ENCODE measurements at places on chromosomes 3 and 15. TPM values are rescaled to one million over a fixed set of nuclear protein-coding genes. Genes with fewer than 3 reads are reported as not detected.

Gene POPDC2
- 4.7 TPM for total RNA-seq

Gene VGLL3
- 138 TPM for total RNA-seq

Gene SLC7A14
- total RNA-seq = not detected

Gene TNIK
- total RNA-seq = 0.75 TPM

Gene TMEM212
- total RNA-seq = not detected

Gene MGLL
- total RNA-seq = 101 TPM

DNA sequence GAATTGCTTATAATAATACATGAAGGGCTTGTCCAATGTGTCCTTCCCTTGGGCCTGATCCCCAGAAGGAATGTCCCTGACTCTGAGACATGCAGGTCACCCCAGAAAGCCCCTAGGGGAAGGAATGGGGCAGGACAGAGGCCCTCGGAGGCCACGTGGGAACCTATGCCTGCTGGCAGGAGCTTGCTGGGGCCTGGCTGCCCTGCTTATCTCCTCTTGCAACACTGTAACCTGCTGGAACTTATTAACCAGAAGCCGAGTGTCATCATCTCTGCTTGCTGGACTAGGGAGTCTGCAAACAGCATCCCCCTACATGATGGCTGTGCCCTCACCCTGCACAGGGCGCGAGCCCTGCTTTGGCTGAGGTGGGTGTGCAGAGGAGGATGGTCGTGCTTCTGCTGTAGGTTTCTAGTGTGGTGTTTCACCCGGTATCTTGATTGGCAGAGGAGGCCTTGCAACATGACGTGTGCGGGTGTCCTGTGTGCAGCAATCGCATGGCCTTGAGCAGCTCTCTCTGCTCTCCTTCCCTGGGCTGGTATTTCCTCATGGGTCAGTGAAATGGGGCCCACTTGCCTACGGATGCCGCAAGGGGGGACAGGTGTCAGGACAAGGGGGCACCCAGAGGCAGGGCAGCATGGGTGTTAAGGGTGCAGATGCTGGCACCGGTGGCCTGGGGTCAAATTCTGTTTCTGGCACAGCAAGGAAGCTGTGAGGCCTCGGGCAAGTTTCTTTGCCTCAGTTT, 5.0 kb downstream of the CHST13 start:
- no peak overlapping the region for H3K4me3 ChIP-seq
- H3K27me3 ChIP-seq = peaks cover 4% of the 10 kb centered on the region
- H3K36me3 ChIP-seq = no peaks in the 10 kb centered on the region

DNA sequence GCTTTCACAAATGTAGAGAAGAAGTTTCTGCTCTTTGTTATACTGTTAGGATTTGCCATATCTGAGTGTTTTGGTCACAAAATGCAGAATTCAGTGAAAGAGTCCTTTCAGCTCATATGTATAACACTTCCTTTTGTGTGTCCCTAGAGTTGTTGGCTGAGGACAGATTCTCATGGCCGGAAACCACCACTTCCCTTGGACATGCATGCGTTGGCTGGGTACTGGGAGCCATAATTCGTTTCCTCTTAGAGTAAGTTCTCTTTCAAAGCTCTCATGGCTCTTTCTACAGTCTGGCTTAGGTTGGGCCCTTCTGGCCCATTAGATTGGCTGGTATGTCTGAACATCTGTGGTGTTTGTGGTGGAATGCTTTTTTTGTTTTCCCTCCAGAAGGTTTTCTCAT, 298.5 kb downstream of the DIPK2A start:
- H3K4me1 ChIP-seq = no peaks in the 10 kb centered on the region
- no peak overlapping the region for H3K4me3 ChIP-seq
- H3K27ac ChIP-seq = no peak overlapping the region
- H3K27me3 ChIP-seq = no peaks in the 10 kb centered on the region
- DNase-seq = no peak

GRCh38 chr15:69805248-69805953, 292.3 kb downstream of the TLE3 start:
- no peak overlapping the region for H3K4me3 ChIP-seq
- no peaks in the 10 kb centered on the region for H3K36me3 ChIP-seq
- no peaks in the 10 kb centered on the region for H3K4me1 ChIP-seq
- no peaks in the 10 kb centered on the region for H3K27me3 ChIP-seq

- no peaks in the 10 kb centered on the region for H3K36me3 ChIP-seq
- DNase-seq = no peak
- H3K4me3 ChIP-seq = no peak overlapping the region
- H3K27me3 ChIP-seq = no peaks in the 10 kb centered on the region
- H3K27ac ChIP-seq = no peak overlapping the region
- no peaks in the 10 kb centered on the region for H3K4me1 ChIP-seq
These were observed 115.8 kb upstream of the IGSF10 start for GRCh38 chr3:151576511-151577137.

GRCh38 chr3:183181606-183182005, 19.1 kb upstream of the LAMP3 start:
- no peak overlapping the region for H3K27ac ChIP-seq
- DNase-seq = peak; percentile 50
- H3K4me3 ChIP-seq = no peak overlapping the region
- peaks cover 3% of the 10 kb centered on the region for H3K27me3 ChIP-seq
- no peaks in the 10 kb centered on the region for H3K36me3 ChIP-seq
- peaks cover 2% of the 10 kb centered on the region for H3K4me1 ChIP-seq

- no peaks in the 10 kb centered on the region for H3K27me3 ChIP-seq
- no peaks in the 10 kb centered on the region for H3K4me1 ChIP-seq
These were observed 101.9 kb downstream of the KLHL25 start for GRCh38 chr15:85692873-85693272.

GRCh38 chr3:183211352-183211751, 41.7 kb upstream of the B3GNT5 start:
- no peak overlapping the region for H3K27ac ChIP-seq
- H3K4me1 ChIP-seq = no peaks in the 10 kb centered on the region
- no peaks in the 10 kb centered on the region for H3K27me3 ChIP-seq
- H3K4me3 ChIP-seq = no peak overlapping the region
- peak; percentile 69 for DNase-seq

- no peaks in the 10 kb centered on the region for H3K36me3 ChIP-seq
- H3K4me3 ChIP-seq = no peak overlapping the region
- H3K4me1 ChIP-seq = peaks cover 19% of the 10 kb centered on the region
These were observed 44.4 kb downstream of the FLNB start for GRCh38 chr3:58052373-58053273.

GRCh38 chr15:35713733-35714132, 167.8 kb upstream of the DPH6 start:
- H3K27me3 ChIP-seq = no peaks in the 10 kb centered on the region
- H3K36me3 ChIP-seq = no peaks in the 10 kb centered on the region
- no peaks in the 10 kb centered on the region for H3K4me1 ChIP-seq
- H3K27ac ChIP-seq = no peak overlapping the region
- no peak overlapping the region for H3K4me3 ChIP-seq
- no peak for DNase-seq

DNA sequence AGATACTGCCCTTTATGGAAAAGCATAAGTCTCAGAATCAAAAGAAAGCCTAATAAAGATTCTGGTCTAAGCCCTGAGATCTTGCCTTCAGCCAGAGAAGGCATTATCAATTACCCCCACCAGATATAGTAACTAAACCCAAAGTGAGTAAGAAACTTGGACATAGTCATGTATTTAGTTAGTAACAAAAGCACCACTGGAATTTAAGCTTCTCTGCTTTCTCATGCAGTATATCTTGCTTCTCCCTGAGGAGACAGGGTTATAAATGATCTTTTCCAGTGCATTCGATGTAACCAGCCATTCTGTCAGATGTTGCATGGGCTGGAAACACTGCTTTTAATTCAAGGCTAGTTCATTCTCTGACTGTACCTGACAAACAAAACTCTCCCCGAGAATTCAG, 946.7 kb downstream of the NAALADL2 start:
- no peaks in the 10 kb centered on the region for H3K4me1 ChIP-seq
- H3K4me3 ChIP-seq = no peak overlapping the region
- H3K27ac ChIP-seq = no peak overlapping the region
- no peaks in the 10 kb centered on the region for H3K36me3 ChIP-seq
- DNase-seq = no peak
- H3K27me3 ChIP-seq = no peaks in the 10 kb centered on the region

GRCh38 chr3:133254716-133255115, 145.1 kb upstream of the BFSP2 start:
- no peak overlapping the region for H3K27ac ChIP-seq
- no peaks in the 10 kb centered on the region for H3K27me3 ChIP-seq
- no peaks in the 10 kb centered on the region for H3K36me3 ChIP-seq
- no peaks in the 10 kb centered on the region for H3K4me1 ChIP-seq
- no peak overlapping the region for H3K4me3 ChIP-seq

DNA sequence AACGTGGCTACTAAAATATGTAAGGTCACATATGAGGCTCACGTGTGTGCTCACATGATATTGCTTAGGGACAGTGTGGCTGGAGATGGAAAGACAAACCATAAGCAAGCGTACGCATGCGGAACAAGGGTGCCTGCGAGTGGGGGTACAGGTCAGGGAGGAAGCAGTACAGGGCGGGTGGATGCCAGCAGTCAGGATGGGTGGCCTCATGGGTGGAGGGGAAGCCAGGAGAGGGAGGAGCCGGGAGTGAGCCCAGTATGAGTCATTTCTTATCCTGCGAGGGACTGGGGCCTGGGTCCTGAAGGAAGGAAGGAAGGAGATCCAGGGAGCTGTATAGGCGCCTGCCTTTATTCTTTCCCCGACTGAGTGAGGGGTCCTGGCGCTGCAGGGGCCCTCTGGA, 42.0 kb upstream of the CGNL1 start:
- H3K36me3 ChIP-seq = no peaks in the 10 kb centered on the region
- no peak overlapping the region for H3K27ac ChIP-seq
- no peak for DNase-seq

GRCh38 chr3:72906154-72906553, 18.3 kb downstream of the GXYLT2 start:
- H3K4me3 ChIP-seq = no peak overlapping the region
- no peaks in the 10 kb centered on the region for H3K27me3 ChIP-seq
- no peak for DNase-seq
- H3K27ac ChIP-seq = peak overlapping the region; percentile 49
- peaks cover 60% of the 10 kb centered on the region for H3K4me1 ChIP-seq

DNA sequence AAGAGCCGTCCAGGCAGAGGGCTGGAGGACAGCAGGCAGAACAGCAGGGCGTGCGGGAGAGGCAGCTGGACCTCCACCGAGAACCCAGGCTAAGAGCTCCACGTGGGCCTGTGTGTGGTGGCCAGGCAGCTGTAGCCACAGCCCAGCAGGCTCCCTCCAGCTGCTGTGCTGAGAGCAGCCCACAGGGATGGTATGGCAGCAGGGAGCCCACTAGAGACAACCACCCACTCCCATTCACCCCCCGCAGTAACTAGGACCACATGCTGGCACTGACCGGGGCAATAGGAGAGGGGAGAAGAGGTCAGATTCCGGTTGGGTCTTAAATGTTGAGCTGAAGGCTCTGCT, 25.6 kb upstream of the MUSTN1 start:
- DNase-seq = no peak
- no peak overlapping the region for H3K4me3 ChIP-seq
- H3K27ac ChIP-seq = no peak overlapping the region
- H3K4me1 ChIP-seq = no peaks in the 10 kb centered on the region
- H3K27me3 ChIP-seq = no peaks in the 10 kb centered on the region
- H3K36me3 ChIP-seq = no peaks in the 10 kb centered on the region
